NAMALWA (cell line): ENCODE measurements at places on chromosomes 5 and 9.

DNA sequence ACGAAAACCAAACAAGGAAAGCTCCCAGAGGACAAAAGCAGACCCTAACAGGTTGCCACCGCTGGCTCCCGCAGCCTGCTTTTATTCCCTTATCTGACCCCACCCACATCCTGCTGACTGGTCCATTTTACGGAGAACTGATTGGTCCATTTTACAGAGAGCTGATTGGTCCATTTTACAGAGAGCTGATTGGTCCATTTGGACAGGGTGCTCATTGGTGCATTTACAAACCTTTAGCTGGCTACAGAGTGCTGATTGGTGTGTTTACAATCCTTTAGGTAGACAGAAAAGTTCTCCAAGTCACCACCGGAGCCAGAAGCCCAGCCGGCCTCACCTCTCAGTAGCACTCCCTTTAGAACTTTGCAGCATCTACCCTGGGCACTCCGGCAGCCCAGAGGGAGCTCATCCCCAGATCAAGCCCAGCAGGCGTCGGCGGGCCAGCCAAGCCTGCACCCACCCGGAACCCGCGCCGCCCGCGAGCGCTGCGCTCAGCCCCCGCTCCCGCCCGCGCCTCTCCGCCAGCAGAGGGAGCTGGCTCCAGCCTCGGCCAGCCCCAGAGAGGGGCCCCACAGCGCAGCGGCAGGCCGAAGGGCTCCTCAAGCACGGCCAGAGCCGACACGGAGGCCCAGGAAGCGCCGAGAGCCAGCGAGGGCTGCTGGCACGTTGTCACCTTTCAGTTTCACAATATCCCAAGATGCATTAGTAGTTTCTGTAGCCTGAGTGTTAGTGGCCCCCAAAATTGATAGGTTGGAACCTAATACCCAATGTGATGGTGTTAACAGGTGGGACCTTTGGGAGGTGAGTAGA, 35.3 kb upstream of the CLPTM1L start:
- peak; percentile 52 for DNase-seq

DNA sequence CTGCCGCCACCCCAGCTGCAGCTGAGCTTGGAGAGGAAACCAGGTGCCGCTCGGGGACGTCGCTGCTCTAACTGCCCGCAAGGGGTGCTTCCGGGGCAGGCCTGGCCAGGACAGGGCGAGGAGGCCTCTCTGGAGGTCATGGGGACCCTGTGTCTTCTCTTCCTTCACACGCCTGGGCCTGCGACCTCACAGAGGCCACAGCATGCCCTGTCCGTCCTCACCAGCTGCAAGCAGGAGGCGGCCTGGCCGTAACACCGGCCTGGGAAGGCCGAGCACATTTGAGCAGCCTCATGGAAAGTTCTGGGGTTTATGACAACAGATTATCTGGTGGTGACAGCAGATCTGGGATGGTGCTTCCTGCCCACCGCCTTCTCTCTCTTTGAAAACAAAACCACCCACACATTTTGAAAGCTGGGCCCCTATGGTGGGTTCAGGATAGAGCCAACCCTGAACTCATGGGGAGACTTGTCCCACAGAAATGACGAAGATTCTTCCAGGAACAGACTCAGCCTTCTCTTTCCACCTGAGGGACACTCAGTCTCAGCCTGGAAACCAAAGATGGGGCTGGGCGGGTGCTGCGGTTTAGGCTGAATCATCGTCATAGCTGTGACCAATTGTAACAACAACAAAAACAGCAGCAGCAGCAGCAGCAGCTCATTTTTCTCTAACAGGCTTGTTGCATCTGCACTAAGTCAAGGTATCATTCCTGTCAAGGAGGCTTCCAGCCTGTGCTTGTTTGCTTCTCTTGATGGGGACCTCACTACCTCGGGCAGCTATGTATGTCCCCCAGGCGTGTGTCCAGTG, 99.6 kb upstream of the RAPGEF1 start:
- no peak for DNase-seq

GRCh38 chr5:72177538-72177937, 70.3 kb downstream of the MAP1B start:
- no peak for DNase-seq

- DNase-seq = no peak
Observed at GRCh38 chr5:111999286-111999685, 242.3 kb upstream of the NREP start.

GRCh38 chr5:112434641-112435040, 15.6 kb upstream of the EPB41L4A start:
- no peak for DNase-seq

GRCh38 chr9:93893194-93893593, 62.0 kb downstream of the BARX1 start:
- DNase-seq = no peak

DNA sequence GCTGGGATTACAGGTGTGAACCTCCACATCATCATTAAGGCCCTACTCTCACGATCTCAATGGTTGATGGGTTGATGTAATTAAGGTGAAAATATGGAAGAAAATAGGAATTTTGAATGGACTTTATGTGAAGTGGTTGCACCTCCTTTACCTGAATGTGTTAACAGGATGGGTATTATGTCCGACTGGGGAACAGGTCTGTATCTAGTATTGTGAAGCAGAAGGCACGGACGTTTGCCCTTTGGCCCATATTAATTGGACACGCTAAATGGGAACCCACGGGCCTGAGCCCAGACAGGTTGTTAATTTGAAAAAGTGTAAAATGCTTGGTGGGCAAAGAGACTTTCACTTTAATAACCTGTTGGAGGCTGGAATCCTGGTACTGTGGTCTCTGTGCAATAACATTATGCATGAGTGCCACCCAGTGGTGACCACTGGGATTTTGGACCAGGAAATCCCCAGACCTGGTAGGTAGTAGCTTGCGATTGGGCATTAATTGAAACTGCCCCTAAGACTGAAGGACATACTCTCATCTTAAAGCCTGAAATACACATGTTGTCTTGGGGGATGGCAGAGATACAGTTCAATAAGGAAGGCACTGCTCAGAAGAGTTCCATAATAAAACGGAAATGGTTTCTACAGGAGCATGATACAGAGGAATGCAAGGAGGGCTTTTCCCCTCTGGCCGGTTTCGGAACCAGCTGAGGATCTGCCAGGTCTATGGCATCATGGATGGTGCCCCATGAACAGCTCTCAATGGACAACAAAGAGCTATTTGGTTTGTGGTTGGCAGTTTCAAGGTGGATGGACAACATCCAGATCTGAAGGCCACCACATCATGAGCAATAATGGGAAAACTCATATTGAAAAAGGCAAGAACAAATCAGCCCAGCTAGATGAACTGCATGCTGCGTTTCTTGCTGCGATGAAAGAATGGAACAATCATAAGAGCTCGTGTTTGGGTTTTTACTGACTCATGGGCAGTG, 26.2 kb upstream of the BICD2 start:
- DNase-seq = peak; percentile 89

DNA sequence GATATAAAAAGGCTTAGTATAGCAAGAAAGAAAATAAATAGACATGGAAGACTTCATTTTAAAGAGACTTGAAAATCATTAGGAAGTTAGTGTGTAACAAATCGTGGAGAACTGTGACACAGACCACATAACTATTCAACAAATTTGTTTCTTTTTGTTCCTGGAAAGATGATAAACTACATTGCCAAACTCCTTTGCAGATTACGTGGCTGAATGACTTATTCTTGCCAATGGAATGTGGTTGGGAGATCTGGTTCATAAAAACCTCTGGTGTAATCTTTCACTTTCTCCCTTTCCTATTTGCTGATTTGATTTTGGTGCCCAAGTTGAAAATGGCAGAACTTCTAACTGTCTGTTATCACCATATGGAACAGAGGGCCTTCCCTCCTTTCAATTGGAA, 328.9 kb upstream of the MEF2C start:
- DNase-seq = no peak

DNA sequence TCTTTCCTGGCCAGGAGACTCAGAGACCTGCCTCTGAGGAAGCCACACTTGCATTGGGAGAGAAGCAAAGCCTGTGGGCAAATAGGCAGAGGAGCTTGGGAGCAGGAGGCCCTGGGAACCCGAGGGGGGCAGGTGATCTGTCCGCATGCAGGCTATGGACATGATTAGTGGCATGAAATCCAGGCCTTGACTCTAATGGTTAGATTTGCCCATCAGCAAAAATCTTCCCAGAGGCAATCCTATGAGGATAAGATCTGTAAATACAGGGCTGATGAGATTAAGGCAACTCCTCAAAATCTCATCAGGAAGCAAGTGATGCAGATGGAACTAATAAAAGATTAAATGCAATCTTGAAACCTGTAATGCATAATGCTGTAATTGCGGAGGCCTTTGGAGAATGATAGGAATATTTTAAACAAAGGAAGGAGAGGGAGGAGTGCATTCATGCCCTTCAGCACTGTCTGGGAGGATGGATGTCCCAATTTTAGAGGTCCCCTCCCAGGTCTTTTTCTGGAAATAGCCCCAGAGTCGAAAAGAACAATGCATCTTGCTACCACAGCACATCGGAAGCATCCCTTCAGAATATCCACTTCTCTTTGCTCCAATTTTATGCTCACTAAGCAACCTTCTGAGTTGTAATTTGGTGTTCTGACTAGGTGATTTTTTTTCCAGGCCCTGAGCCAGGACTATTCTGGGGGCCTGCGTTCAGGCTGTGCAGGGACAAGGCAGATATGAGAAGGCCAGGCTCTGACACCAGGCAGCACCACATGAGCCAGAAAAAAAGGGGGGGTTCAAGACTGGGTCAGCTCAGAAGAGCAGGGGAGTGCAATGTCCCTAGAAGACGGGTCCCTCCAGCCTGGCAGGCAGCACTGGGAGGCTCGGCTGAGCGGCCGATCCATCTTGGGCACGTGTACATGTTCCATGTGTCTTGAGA, 66.5 kb downstream of the MED10 start:
- DNase-seq = no peak

- no peak for DNase-seq
Observed at GRCh38 chr9:99056886-99057664, 47.8 kb upstream of the TGFBR1 start.

DNA sequence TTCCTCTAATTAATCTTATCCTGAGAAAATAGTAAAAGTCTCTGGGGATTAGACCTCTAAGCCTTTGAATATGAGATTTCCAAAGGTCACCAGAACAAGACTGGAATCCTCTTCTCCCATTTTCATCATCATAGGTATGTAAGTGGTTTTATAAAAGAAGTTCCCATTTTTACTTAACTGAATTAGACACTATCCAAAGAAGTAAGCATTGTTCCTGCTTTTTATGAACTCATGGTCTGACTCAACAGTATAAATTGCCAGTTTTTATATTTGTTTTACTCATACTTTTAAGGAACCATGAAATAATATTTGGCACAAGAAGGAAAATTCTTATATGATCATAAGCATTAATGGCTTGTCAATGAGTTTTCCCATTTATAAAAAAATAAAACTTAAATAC, 167.1 kb upstream of the ADRA1B start:
- DNase-seq = no peak

DNA sequence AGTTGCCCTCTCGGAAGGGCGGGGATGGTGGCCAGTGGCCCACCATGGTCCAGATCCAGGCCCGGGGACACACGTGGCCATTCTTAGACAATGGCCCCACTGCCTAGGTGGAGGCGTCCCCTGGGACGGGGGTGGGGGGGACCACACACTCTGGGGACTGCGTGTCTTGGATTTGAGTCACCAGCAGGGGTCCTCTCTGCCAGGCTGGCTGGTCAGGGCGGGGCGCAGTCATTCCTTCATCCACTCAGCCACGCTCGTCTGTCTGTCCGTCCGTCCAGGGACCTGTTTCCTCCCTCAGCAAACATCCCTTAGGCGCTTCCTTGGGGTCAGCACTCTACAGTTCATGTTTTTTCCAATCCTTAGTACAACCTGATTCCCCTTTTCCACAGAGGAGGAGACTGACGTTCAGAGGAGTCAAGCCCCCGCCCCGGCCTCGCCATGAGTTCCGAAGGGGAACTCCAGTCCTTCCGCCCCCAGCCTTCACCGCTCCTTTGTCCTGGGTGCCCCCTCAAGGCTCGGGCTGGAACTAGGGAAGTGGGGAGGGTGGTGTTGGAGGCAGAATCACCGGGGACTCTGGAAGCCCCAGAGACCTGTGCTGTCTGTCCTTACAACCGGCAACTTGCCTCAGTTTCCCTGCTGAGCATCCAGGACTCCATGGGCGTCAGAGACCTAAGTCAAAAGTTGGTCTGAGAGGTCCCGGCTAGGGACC, 276.6 kb upstream of the MVB12B start:
- no peak for DNase-seq

DNA sequence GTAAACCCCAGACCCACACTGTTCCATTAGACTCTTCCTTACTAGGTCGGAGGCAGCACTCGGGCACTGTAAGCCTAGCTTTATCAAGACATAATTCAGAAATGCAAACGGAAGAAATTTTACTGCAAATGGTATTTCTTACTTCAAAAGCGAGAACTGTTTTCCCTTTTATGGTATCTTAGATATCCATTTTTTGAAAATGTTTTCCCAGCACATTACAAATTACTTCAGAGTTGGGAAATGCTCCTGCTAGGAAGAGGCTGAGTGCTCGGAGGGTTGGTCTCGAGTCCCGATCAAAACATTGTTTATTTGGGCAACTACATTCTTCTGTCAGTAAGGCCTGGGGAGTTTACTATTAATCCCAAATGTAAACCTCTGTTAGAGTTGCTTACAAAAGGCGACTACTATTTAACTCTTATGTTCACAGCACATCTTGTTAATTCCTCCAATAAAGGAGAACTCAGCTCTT, 332.9 kb downstream of the CWC27 start:
- no peak for DNase-seq

DNA sequence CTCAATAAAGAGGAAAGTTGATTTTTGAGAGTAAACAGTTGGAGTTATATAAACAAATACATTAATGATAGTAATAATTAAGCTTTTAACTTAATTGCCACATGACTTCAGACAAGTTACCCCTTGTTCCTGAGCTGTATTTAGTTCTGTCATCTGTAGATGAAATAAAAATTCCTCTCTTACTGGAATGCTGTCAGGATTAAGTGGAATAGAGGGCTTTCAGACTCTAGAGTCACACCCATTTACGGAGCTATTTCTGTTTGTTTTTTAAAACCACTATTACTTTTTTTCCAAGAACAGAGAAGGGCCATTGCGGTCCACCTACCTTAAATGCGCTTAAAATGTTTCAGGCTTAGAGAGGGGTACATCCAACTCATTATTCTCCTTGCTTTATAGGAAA, 170.6 kb downstream of the CHSY3 start:
- DNase-seq = no peak

DNA sequence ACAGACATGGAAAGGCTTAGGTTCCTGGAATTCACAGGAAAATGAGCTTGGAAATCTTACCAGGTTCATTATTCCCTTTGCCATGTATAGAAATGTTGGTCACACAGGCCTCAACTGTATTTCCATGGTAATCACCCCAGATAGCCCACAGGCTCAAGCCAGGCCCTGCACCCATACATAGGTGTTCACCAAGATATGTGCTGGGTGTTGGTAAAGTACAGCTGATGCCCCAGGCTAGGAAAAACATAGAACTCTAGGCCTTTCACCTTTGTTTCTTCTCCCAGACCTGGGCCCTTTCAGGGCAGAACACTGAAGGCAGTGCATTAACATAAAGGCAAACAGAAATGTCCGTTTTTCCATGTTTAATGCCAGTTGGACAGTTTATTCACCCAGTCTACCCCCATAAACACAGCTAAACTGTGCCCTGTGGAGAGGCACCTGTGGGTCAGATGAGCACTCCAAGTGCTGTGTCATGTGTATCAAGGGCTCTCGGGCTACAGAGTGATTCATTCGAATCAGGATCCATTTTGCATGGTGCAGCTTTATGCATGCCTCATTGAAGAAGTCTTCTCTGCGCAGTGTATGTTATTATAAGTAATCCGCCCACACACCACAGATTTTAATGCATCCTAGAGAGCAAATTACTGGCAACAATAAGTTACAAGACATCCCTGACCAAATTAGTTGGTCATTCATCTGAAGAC, 93.4 kb upstream of the SLC30A5 start:
- no peak for DNase-seq
